NCI-H2107 (cell line): ENCODE measurements at places on chromosomes 5 and 9.

- DNase-seq, result no peak
Measured at GRCh38 chr9:123438321-123438720, 82.3 kb downstream of the CRB2 start.

GRCh38 chr5:89759802-89760201, 649.8 kb downstream of the CETN3 start:
- no peak for DNase-seq

DNA sequence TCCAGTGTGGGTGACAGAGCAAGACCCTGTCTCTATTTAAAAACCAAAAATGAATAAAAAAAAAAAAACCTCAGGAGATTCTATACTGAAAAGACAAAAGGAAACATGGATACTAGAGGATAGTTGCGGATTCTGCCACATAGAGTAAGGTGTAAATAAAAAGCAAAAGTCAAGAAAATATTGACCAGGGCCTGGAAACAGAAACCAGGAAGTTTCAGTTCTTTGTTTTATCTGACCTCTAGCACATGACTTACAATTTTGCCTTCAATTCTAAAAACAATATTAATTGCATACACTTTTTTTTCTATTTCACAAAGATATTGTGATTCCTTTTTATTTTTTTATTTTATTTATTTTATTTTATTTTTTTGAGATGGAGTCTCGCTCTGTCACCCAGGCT, 96.2 kb upstream of the NMUR2 start:
- DNase-seq, result no peak

GRCh38 chr9:109474170-109474569, 23.9 kb downstream of the PTPN3 start:
- DNase-seq, result no peak

DNA sequence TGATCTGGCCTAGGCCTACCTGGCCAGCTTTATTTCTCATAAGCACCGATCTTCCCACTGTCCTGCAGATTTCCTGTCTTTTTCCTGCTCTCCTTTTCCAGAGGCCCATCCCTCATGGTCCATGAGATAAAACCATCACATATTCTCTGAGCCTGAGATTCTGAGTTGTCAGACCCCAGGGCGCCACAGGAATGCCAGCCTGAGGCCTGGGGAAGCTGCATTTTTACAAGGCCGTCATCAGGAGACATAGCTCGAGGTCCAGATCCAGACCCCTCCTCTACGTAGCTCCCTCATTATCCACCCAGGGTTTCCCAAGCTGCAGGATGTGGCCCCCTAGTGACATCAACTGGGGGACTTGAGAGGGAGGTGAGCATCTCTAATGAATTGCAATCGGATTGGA, 204.3 kb downstream of the ATPSCKMT start:
- no peak for DNase-seq

- DNase-seq, result no peak
Measured at GRCh38 chr5:39485079-39485478, 60.3 kb upstream of the DAB2 start.

DNA sequence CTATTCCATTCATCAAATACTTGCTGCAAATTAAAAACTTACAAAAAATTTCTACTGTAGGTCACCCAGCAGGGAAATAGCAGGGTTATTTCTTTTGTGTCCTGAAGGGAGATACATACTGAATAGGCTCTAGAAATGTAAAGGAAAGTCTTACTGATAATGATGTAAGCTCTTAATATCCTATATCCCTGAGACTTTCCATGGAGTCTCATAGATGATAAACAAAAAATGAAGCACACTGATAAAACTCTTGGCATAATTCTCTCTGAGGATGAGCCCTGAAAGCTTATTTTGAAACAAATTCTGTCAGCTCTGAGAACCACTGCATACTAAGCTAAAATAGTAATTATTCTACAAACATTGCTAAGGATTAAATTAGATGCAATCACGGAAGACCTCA, 819.6 kb upstream of the PTPRD start:
- no peak for DNase-seq

- DNase-seq, result no peak
Measured at GRCh38 chr9:130117816-130118632, 54.2 kb upstream of the NCS1 start.

DNA sequence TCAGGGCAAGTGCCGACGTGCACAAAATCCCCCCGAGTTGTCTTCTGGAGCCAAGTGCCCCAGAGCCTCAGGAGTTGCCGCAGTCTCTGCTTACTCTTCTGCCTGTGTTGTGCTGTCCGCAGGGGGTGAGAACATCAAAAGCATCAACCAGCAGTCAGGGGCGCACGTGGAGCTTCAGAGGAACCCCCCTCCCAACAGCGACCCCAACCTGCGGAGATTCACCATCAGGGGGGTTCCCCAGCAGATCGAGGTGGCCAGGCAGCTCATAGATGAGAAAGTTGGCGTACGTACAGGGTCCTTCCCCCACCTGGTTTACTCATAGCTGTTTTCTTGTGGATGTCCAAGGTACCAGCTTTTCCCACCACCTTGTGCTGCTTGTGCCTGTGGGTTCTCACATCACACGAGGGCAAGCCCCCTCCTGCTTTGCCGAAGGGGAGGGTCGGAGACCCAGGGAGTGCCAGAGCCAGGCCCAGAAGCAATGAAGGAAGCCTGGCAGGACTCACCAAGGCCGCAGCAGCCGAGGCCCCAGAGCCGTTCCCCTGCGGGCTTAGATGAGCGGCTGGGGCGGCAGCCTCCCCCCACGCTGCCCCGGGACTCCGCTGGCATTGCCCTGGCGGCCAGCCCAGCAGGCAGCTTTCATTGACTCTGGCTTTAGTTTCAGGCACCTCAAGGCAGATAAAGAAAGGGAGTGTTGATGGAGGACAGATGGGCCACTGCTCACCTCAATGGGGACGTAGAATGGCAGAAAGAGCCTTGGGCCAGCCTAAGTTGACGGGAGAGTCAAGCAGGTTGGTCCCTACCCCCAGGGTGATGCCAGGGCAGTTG, 33.7 kb upstream of the PRDM12 start:
- no peak for DNase-seq
